ENCODE measurements at places on chromosomes 5 and 9.
A peak's percentile ranks its signal among the peaks of the same experiment; 100 is the strongest.

DNA sequence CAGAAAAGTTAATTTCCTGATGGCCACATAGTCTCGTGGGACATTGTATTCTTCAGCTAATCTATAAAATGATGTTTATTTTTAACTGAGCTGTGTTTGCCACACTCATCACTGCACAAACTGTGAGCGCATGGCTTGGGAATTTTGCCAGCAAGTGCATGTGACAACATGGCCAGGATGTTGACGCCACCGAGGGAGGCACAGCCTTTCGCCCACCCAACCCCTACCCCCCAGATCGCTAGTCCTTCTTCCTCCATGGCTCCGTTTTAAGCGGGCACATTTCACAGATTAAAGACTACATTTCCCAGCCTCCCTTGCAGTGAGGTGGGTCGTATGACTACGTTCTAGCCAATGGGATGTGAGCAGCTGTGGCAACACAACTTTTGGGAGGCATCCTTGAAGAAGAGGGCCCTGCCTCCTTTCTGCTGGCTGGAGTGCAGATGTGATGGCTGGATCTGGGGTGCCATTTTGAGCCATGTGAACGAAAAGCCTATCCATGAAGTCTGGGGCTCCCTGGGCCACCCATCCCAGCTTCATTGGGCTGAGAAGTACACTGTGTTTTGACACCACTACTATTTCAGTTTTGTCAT, 7.9 kb downstream of the NRARP start:
- DNase-seq, result no peak

GRCh38 chr5:149831492-149831891, 101.4 kb downstream of the PPARGC1B start:
- DNase-seq, result peak; percentile 50

GRCh38 chr5:54765165-54766028, 220.0 kb downstream of the ESM1 start:
- DNase-seq, result no peak

DNA sequence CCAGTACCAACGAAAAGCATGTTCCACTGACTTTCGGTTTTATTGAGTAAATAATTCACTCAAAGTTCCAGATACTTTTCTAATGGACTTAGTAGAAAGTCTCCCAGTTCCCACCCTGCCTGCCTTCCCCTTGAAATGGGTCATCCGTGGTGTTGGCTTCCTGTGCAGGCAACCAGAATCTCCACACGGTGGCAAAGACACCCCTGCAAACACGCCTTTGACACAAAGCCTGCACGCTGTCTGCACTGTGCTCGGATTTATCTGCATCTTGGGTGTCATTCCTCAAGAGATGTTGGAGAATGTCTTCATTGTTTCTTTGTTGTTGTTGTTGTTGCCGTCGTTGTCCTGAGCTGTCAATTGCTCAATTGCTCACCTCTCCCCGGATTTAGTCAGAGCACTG, 150.0 kb upstream of the IRX2 start:
- DNase-seq, result no peak

DNA sequence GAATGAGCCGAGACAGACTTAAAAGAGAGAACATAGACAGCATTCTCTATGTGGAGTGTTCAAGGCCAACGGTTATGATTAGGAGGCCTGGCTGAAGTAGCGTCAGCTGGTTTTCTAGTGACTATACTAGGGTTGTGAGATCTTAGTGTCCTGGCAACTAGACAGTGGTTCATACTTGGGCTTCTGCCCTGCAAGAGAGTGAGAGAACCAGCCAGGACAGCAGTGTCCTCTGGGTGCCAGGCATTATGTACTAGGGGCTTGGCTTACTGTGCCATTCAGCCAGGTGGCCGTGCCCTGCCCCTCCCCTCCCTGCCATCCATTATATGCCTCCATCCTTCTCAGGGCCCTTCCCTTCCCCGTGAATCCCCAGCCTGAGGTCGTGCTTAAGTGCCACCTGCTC, 56.8 kb downstream of the TRIO start:
- DNase-seq, result no peak

DNA sequence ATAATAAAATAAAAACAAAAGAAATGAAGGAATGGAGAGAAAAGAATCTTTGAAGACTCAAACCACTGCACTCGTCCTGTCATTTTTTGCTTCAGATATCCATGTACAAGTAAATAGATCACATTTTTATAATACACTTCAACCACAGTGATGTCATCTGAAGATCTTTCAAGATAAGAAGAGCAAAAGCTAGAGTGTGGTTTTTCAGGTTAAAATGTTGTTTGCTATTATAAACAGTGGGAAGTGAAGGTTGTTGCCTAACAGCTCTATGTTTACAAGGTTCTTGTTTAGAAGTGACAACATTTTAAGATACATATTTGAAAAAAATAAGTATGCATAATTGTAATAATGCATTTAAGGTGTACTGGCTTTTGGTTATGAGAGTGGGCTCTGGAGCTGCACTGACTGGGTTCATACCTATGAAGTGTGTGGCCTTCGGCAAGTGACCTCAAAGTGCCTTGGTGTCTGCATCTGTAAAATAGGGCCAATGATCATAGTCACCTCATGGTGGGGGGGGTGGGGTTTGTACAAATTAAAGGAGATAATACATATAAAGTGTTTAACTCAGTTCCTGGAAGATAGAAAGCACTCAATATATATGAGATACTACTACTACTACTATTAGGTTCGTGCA, 45.5 kb upstream of the IL7R start:
- DNase-seq, result no peak

GRCh38 chr9:4864698-4865097, 72.0 kb downstream of the RCL1 start:
- DNase-seq, result no peak

GRCh38 chr5:54278979-54279717, 31.2 kb downstream of the ARL15 start:
- no peak for DNase-seq

- no peak for DNase-seq
Observed at GRCh38 chr5:10460252-10460906, 18.7 kb downstream of the ROPN1L start.

DNA sequence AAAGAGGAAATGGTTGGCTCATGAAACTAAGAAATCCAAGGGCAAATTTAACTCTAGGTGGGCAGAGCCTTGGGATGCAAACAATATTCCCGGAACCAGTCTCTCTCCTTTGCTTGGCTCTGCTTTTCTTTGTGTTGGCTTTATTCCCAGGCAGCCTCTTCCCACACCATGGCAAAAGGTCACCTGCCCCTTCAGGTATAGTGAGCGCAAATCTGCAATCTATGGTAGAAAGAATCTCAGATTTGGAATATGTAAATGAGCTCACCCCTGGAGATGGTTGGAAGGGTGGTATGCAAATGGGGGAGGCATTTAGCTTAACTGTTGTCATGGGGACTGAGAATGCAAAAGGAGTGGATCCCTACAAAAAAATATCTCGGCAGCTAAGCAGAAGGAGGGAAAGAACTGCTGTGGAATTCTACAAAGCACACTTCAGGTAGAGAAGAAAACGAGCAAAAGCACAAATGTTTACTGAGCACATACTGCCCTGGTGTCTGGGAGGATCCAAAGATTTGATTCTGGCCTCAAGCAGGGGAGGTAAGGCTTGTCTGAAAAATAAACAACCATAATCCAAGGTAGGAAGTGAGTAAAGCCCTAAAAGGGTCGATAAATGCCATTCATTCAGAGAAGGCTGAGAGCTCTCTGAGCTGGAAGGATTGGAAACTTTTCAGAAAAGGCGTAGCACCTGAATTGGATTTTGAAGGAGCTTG, 139.7 kb downstream of the TLE1 start:
- DNase-seq, result no peak

- no peak for DNase-seq
Observed at GRCh38 chr5:81607693-81608092, 143.2 kb downstream of the SSBP2 start.

- DNase-seq, result no peak
Observed at GRCh38 chr5:95856501-95856981, 34.0 kb upstream of the GLRX start.

GRCh38 chr9:23556459-23556858, 269.6 kb downstream of the ELAVL2 start:
- DNase-seq, result no peak

- peak; percentile 47 for DNase-seq
Observed at GRCh38 chr5:140251527-140251973, 51.4 kb downstream of the PFDN1 start.

DNA sequence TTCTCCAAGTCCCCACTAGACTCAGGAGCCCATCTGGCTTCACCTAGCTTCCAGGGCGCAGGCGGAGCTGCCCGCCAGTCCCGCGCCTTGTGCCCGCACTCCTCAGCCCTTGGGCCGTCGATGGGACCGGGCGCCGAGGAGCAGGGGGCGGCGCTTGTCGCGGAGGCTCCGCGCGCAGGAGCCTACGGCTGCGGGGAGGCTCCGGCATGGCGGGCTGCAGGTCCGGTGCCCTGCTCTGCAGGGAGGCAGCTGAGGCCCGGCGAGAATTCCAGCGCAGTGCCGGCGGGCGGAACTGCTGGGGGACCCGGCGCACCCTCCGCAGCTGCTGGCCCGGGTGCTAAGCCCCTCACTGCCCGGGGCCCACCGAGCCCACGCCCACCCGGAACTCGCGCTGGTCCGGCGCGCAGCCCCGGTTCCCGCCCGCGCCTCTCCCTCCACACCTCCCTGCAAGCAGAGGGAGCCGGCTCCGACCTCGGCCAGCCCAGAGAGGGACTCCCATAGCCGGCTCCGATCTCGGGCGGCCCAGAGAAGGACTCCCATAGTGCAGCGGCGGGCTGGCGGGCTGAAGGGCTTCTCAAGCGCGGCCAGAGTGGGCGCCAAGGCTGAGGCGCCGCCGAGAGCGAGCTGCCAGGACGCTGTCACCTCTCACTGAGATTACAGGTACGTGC, 78.1 kb upstream of the PJA2 start:
- no peak for DNase-seq

GRCh38 chr9:121987314-121987713, 105.8 kb downstream of the TTLL11 start:
- no peak for DNase-seq

- DNase-seq, result no peak
Observed at GRCh38 chr5:119049824-119050449, 20.9 kb upstream of the DMXL1 start.

- no peak for DNase-seq
Observed at GRCh38 chr5:81751836-81752643, 1.1 kb upstream of the SSBP2 start.

GRCh38 chr9:124438091-124438490, 12.2 kb upstream of the ADGRD2 start:
- DNase-seq, result no peak

DNA sequence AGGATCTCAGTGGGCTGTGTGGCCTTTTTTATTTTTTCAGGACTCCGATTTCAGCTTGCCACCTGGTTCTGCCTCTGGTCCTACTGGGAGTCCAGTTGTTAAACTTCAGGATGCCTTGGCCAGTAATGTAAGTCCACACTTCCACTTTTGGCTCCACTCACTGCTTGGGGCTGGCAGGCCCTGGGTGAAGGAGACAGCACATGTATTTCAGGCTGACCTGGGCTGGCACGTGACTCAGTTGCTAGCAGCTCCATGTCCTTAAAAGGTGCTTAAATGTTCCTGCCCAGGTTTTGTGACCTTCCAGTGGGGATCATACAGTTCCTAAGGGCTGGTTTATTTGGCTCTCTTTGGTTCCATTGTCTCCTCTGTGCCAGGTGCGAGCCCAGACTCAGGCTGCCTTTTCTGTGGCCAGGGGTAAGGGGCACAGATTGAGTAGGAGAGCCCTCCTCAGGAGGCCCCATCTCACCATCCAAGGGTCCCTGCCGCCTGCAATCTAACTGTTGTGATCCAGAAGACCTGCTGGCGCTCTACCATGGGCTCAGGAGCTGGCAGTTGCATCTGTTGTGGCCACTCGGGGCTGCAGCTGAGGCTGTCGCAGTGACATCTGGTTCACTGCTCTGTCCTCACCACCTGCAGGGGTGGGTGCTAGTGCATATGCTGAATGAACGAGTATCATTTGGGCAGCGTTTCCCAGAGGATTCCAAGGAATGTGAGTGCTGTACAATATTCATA, 19.2 kb upstream of the POMT1 start:
- no peak for DNase-seq

GRCh38 chr9:35745569-35745968, 3.5 kb downstream of the GBA2 start:
- DNase-seq, result no peak

- no peak for DNase-seq
Observed at GRCh38 chr5:25094219-25094618, 449.4 kb upstream of the CDH10 start.

DNA sequence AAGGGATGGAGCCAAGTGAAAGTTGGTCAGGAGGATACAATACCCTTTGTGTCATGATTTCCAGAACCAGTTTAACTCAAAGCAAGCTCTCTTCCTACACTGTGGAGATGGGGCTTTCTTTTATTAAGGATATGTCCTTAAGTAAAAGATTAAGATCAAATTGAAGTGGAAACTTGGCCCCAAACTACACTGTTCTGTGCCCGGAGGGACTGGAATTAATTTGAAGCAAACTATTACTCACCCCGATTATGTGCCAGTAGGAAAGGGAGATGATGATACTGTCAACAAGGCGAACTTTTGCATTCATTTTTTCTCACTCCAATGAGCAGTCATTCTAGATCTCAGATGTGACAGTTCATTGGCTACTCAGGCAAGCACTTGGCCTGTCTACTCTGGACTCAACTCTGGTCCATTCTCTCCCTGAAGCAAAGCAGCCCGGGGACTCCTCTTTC, 186.7 kb downstream of the NTRK2 start:
- no peak for DNase-seq

DNA sequence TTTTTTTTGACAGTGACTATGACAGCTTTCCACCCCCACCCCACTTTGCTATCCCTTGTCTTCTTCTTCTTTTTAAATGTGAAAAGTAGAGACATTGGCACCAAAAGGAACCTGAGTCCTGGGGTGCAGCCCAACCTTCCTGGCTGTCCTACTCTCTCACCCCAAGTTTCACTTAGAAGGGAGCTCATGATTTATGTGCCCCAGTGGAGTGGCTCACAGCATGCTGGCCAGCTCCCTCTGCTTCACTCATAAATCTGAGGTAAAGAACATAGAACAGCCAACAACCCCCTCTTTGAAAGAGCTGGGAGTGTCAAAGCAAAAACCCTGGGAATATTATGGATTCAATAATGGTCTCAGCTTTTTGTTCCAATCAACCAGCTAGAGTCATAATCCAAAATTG, 196.3 kb upstream of the DAPK1 start:
- DNase-seq, result no peak

- DNase-seq, result no peak
Observed at GRCh38 chr5:132098151-132098594, 24.6 kb downstream of the CSF2 start.

DNA sequence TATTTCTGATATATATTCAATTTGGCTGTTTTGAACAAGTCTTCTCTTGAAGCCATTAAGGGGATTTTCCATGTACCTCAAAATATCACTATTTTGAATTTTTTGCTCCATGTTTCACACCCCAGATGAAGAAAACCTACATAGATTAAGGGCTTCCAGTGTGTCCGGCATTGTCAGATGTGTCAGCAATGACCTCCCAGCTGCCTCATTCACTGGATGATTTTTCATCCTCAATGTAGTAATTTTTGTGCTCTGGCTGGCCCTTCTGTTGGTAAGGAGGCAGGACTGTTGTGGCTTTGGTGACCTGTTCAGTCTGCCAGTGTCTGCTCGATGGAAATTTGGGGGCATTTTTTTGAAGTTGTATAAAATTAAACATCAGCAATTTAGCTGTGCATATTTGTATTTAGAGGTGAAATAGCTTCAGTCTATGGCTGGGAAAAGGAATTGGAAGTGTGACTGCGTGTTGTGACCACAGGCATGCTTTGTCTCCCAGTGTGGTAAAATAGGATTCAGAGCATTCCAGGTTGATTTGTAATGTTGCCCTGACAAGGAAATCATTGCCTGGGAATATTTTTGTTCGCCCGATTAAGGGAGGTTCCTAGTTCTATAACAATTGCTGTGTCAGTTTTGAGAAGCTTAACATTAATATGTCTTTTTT, 312.4 kb downstream of the ARHGEF28 start:
- DNase-seq, result no peak

GRCh38 chr9:16752601-16753000, 117.9 kb downstream of the BNC2 start:
- no peak for DNase-seq

All from stimulated activated CD4-positive, alpha-beta T cell treated with anti-CD3 and anti-CD28 coated beads, Interleukin-4, amount 100 ng/mL, for 48 hours (primary cell).